Type B pancreatic cell (in vitro differentiated cells): ENCODE measurements at places on chromosomes 16 and 17. TPM values are rescaled to one million over a fixed set of nuclear protein-coding genes. Genes with fewer than 3 reads are reported as not detected.

SLC38A8 gene
- not detected in 2 replicates for total RNA-seq

CHST6 gene
- 1.8 and 6.0 TPM in 2 replicates for total RNA-seq

NUFIP2 gene
- total RNA-seq = 56.0 and 63.6 TPM in 2 replicates

SNN gene
- 23.8 and 44.0 TPM in 2 replicates for total RNA-seq

ZNF18 gene
- 7.3 and 8.2 TPM in 2 replicates for total RNA-seq

KRT31 gene
- 0.79 TPM in 1 of 2 replicates, not detected in the other for total RNA-seq

KRTAP17-1 gene
- not detected in 2 replicates for total RNA-seq

NPTX1 gene
- total RNA-seq = 1.7 and 4.7 TPM in 2 replicates

HAGHL gene
- total RNA-seq = 5.6 and 8.5 TPM in 2 replicates

CDH16 gene
- total RNA-seq = 0.55 and 1.7 TPM in 2 replicates

DNA sequence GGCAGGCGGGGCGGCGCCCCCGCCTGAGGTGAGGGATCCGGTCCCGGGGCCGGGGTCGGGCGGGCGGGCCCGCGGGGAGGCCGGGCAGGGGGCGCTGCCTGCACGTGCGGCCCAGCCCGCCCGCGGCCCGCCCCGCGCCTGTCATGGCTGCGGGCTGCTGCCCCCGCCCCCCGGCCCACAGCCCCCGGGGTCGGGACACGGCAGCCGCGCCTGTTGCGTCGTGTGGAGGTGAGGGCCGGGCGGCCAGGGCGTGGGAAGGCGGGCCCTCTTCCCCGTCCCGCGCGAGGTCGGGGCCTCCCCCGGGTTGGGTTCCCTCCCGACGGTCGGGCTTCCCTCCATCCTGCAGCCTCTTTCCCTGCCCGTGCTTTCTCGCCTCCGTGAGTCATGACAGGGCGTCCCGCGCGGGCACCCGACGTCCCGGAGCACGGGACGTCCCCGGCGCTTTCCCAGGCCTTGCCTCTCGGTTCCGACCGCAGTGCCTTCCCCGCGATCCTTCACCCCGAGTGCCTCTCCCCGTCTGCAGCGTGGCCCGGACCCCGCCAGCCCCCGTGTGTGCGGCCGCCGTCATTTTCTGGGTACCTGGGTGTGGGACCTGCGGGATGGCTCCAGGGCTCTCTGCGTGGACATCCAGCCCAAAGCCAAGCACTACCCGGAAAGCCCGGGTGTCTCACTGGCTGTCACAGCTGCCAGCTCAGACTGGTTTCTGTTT is 76.7 kb downstream of the CHD9 start:
- peak; percentile 73 for DNase-seq
- peaks cover 25% of the 10 kb centered on the region for H3K4me1 ChIP-seq
- H3K36me3 ChIP-seq = peaks cover 4% of the 10 kb centered on the region

GRCh38 chr16:86007524-86007923 is 108.6 kb downstream of the IRF8 start:
- H3K36me3 ChIP-seq = no peaks in the 10 kb centered on the region
- peaks cover 36% of the 10 kb centered on the region for H3K27me3 ChIP-seq

DNA sequence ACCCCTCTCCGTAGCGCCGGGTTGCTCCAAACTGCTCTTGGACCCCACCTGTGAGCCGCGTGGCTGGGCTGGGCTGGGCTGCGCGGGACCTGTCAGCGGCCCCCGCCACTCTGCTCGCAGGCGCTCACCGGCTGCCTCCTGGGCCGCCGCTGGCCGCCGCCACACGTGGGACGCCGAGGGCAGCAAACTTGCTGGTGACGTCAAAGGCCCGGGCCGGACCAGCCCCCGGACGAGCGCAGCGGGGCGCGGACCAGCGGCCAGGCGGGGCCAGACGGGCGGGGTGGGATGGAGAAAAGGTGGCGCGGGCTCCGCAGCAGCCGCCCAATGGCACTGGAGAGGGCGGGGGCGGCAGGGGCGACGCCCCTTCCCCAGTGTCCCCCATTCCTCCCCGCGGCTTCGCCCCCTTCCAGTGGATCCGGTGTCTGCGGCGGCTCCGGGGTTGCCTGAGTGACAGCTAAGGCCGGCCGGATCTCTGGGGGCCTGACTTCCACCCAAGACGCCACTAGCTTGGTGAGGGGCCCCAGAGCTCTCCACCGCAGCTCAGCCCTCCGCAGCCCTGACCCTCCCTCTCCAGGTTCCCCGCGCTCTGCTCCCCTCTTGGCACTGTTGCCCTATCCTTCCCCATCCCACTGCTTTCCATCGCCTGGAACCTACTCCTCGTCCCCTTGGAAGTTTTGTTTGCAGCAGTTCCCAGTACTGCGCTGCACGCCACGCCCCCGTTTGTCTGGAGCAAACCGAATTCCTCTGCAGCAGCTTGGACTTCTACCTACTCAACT is at the start of gene HS3ST3A1:
Gene HS3ST3A1, minus strand, starts transcription at position 154 of the 776 bp plus-strand sequence. CDS start 800 bp downstream, outside the sequence.
- H3K4me3 ChIP-seq = peak within 1 kb of the TSS; percentile 97
- peaks cover 61% of the 10 kb centered on the region for H3K27me3 ChIP-seq
- H3K36me3 ChIP-seq = peaks cover 3% of the 10 kb centered on the region

DNA sequence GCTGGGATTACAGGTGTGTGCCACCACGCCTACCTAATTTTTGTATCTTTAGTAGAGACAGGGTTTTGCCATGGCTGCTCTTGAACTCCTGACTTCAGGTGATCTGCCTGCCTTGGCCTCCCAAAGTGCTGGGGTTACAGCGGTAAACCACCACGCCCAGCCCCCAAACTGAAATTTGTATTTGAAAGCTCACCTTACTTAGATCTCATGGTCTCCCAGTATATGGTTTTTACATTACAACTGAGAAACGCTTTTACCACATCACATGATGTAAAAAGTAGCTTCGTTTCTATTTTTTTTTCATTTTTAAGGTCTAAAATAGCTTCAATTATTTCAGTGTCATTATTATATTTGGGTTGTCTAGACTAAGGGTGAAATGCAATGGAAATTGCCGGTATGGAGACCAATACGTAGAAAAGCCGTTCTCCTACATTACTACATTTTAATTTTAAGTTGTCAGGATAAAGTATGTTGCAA is 93.3 kb downstream of the BCAS3 start:
- peaks cover 4% of the 10 kb centered on the region for H3K36me3 ChIP-seq
- DNase-seq = no peak
- H3K4me1 ChIP-seq = no peaks in the 10 kb centered on the region

GRCh38 chr17:75078284-75079022 is 9.3 kb upstream of the SLC16A5 start:
- H3K36me3 ChIP-seq = no peaks in the 10 kb centered on the region
- DNase-seq = no peak
- no peak overlapping the region for H3K4me3 ChIP-seq
- no peaks in the 10 kb centered on the region for H3K27me3 ChIP-seq
- H3K27ac ChIP-seq = peak overlapping the region; percentile 51
- peaks cover 10% of the 10 kb centered on the region for H3K4me1 ChIP-seq

- H3K27me3 ChIP-seq = no peaks in the 10 kb centered on the region
- no peak overlapping the region for H3K27ac ChIP-seq
- H3K36me3 ChIP-seq = peaks cover 8% of the 10 kb centered on the region
- no peak for DNase-seq
Measured at GRCh38 chr17:17119106-17119505, 76.8 kb downstream of the MPRIP start.

DNA sequence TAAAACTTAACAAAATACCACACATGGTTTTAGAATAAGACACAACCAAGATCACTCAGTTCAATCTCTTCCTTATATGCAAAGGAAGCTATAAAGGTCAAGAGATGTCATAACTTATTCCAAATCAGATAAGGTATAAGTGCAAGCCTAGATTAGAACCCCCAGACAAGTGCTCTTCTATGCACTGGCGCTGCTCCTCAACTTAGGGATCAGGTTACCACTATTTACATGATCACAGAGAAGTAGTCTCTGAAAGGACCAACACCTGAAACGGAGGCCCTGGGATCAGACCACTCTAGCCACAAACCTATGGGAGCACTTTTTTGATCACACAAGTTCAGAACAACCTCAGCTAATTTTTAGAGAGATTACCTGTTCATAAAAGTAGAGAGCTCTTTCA is 16.6 kb downstream of the COPS3 start:
- no peaks in the 10 kb centered on the region for H3K4me1 ChIP-seq
- peaks cover 40% of the 10 kb centered on the region for H3K36me3 ChIP-seq
- no peak for DNase-seq
- H3K27ac ChIP-seq = no peak overlapping the region
- H3K27me3 ChIP-seq = no peaks in the 10 kb centered on the region

DNA sequence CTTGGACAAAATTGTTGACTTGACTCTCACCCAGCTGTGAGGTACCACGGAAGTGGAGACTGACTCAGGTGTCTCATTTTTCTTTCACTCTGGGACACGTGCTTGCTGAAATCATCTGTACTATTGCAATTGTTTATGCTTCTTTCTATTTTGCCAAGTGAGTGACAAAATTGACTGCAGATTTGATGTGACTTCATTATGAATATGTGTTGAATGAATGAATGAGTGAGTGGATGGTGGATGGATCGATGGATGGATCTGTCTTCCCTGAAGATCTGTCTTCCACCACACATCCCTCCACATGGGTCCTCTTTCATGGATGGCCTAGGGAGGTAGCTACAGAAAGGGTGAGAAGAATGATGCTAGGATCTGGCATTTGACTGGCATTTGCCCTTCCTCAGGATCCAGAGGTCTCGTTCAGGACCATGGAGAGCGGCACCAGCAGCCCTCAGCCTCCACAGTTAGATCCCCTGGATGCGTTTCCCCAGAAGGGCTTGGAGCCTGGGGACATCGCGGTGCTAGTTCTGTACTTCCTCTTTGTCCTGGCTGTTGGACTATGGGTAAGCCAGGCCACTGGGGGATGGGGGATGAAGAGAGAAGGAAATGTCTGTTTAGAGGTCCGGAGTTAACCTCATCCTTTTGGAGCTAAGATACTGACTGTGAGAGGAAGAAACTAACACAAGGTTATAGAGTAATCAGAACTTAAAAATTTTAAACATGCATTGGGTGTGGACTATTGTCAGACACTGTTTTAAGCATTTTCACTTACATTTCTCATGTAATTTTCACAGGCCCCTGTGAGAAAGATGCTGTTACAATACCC is 12.7 kb downstream of the SLC5A11 start:
- DNase-seq = peak; percentile 75
- H3K4me1 ChIP-seq = no peaks in the 10 kb centered on the region
- no peak overlapping the region for H3K27ac ChIP-seq
- no peaks in the 10 kb centered on the region for H3K36me3 ChIP-seq

DNA sequence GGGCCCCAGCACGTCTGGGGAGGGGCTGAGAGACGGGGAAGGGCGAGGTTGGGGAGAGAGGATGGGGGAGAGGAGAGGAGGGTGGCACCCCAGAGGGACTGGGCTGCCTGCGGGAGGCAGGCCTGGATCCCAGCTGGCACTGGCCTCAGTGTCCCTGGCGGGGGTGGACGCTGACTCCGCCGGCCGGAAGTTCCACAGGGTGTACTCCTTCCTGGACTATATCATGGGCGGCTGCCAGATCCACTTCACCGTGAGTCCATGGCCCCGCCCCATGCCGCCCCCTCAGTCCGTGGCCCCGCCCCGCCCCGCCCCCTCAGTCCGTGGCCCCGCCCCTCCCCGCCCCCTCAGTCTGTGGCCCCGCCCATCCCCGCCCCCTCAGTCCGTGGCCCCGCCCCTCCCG is 11.3 kb downstream of the CPNE7 start:
- no peaks in the 10 kb centered on the region for H3K4me1 ChIP-seq
- no peak overlapping the region for H3K4me3 ChIP-seq
- no peak for DNase-seq
- no peak overlapping the region for H3K27ac ChIP-seq

DNA sequence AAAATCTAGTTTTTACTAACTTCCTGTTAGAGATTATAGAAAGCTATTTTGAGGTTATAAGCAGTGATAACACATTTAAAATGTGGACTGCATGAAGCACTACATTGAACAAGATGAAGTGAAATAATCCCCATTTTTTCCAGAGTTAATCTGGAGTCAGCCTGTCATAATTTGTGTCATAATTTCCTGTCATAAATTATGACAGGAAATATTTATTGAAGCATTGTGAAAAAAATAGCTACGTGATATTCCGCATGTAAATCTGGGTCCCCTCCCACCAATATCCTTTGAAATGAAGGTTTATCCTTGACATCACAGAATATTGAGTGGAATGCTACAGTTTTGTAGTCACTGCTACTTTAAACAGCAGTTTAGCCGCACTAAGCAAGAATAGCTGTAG is 40.1 kb downstream of the OMG start:
- no peak overlapping the region for H3K27ac ChIP-seq
- H3K36me3 ChIP-seq = peaks cover 9% of the 10 kb centered on the region
- no peak overlapping the region for H3K4me3 ChIP-seq
- no peaks in the 10 kb centered on the region for H3K4me1 ChIP-seq
- no peak for DNase-seq
- H3K27me3 ChIP-seq = no peaks in the 10 kb centered on the region

DNA sequence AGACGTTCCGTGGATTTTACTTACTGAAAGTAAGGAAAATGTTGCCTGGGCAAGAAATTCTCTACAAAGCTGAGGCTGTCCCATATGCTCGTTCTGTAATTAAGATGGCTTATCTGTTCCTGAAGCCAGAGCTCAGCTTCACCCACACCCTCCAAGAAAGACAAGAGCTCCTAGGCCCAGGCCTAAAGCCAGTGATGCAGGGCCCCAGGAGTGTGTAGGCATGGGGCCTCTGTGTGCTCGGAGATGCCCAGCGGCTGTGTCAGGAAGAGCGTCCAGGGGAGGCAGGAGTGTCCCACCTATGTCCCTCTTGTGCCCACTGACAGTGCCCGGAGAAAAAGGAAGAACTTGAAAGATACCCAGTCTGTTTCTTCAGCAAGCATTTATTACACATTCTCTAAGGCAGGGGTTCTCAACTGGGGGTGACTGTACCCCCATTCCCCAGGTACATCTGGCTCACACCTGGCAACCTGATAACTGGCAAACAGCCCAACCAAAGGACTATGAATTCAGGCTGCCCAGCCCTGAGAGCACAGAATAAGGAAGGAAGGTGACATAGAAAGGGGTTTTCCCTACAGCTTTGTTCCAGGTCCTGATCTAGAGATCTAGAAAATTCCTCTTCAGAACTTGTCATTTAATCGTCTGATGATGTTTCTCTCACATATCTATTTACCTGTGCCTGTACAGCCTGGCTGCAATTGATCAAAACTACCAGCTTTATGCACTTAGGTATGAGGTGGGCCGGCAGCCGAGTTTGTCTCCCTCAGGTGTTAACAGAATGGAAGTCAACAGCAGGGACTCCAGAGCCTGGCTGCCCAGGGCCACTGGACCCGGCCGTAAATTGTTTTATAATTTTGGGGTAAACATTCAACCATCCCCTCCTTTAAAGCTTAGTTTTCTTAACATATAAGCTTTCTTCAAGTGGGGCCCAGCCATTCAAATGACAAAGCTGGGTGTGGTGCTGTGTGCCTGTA is 12.0 kb downstream of the SNN start:
- H3K27ac ChIP-seq = peak overlapping the region; percentile 18
- H3K4me1 ChIP-seq = peaks cover 9% of the 10 kb centered on the region
- no peak for DNase-seq
- H3K27me3 ChIP-seq = no peaks in the 10 kb centered on the region
- H3K4me3 ChIP-seq = no peak overlapping the region
- peaks cover 18% of the 10 kb centered on the region for H3K36me3 ChIP-seq

DNA sequence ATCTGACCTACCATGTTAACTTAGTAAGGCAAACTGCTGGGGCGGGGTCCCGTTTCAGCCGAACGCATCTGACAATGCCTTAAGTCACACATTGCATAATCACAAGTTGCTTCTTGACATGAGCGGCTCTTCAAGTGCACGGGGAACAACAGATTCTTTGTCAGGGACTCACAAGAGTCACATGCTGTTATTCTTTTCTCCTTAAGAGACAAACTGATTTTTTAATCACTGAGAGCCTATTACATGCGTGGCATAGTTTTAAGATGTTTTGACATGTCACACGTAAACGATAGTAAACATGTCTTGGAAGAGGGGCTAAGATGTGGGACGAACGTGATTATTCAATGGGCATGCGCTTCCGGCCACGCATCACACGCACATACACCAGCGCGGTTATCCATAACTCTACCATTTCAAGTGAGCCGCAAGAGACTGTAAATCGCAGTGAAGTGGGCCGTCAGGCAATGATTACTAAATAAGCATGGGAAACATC is 63.4 kb downstream of the ADCY9 start:
- peaks cover 32% of the 10 kb centered on the region for H3K4me1 ChIP-seq
- peak overlapping the region; percentile 11 for H3K4me3 ChIP-seq
- H3K27ac ChIP-seq = peak overlapping the region; percentile 44
- peak; percentile 20 for DNase-seq
- peaks cover 4% of the 10 kb centered on the region for H3K36me3 ChIP-seq
